Urinary bladder (tissue), 4 donors: ENCODE measurements at places on chromosomes 4 and X. TPM values are rescaled to one million over a fixed set of nuclear protein-coding genes. Genes with fewer than 3 reads are reported as not detected.

The HSFX4 gene
- not detected for total RNA-seq

The ASB9 gene
- 3.4 TPM for total RNA-seq

The SLC7A11 gene
- total RNA-seq: 1.2 TPM

The PORCN gene
- total RNA-seq: 2.7 TPM
